ENCODE measurements at places on chromosomes 4 and X.

- no peak for DNase-seq
Observed at GRCh38 chr4:2761035-2761923, 5.1 kb upstream of the TNIP2 start.

GRCh38 chr4:184450743-184451535, 23.4 kb downstream of the IRF2 start:
- no peak for DNase-seq

DNA sequence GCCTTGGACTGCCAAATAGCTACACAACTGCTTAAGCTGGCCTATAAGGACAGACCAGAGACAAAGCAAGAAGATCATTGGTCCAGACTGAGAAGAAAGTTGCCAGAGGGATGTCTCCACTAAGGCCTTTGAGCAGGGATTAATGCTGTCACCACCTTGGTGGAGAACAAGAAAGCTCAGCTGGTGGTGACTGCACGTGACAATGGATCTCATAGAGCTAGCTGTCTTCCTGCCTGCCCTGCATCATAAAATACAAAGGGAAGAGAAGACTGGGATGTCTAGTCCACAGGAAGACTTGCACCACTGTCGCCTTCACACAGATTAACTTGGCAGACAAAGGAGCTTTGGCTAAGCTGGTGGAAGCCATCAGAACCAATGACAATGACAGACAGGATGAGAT, 40.5 kb upstream of the FAM120C start:
- no peak for DNase-seq

DNA sequence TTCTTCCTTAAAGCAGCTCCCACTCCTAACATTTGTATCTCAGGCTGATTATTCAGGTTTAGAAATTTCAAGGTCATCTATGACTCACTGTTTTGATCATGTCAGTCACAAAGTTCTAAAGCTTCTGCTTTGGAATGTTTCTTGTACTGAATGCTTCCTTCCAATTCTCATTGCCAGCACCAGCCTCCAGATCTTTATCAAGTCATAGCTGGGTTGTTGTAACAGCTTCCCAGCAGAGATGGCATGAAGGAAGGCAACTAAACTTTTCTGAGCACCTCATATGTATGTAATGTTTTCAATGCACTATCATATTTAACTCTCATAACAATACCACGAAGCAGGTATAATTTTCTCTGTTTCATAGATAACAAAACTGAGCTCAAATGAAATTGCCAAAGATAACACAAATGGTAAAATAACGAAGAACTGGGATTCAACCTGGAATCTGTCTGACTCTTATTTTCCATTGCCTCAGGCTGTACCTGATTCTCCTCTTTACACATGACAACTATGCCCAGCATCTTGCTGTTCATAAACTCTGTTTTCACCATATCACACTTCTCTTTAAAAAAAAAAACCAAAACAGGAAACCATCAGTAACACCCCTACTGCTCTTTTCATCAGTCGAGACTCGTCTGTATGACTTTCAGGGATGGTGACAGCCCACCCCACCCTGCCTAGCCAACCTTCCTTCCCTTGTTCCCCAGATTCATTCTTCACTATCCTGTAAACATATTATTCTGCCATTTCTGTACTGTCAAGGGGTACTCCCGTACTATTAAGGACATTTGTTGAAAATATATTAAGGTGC, 13.4 kb downstream of the TRPC3 start:
- no peak for DNase-seq

GRCh38 chr4:7194251-7195140, 2.2 kb downstream of the SORCS2 start:
- no peak for DNase-seq

- no peak for DNase-seq
Observed at GRCh38 chrX:133550665-133551485, 135.6 kb upstream of the GPC4 start.

DNA sequence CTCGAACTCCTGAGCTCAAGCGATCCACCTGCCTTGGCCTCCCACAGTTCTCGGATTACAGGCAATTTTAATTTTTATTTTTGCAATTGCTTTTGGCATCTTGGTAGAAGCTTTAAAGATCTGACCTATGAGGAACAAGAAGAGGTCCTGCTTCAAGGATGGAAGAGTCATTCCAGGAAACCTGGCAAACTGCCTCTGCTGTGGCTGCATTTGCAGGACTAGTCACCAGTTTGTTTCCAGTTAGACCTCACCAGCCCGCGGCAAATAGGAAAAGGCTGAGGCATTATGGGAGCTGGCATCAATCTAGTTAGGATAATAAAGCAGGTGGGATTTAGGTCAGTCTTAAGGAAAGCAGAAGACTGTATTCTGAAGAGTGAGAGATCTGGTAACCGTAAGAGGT, 51.9 kb upstream of the LAS1L start:
- no peak for DNase-seq

GRCh38 chr4:1899149-1900086, 28.2 kb downstream of the NSD2 start:
- peak; percentile 41 for DNase-seq

- no peak for DNase-seq
Observed at GRCh38 chrX:29617725-29618124, 597.6 kb upstream of the MAGEB2 start.

GRCh38 chrX:56726605-56727004, 2.4 kb upstream of the NBDY start:
- DNase-seq, result no peak

GRCh38 chr4:2083116-2083825, 24.1 kb downstream of the NAT8L start:
- DNase-seq, result no peak

- DNase-seq, result no peak
Observed at GRCh38 chrX:66046612-66047235, 6.8 kb upstream of the VSIG4 start.

- DNase-seq, result no peak
Observed at GRCh38 chr4:148405161-148405893, 36.9 kb downstream of the NR3C2 start.

DNA sequence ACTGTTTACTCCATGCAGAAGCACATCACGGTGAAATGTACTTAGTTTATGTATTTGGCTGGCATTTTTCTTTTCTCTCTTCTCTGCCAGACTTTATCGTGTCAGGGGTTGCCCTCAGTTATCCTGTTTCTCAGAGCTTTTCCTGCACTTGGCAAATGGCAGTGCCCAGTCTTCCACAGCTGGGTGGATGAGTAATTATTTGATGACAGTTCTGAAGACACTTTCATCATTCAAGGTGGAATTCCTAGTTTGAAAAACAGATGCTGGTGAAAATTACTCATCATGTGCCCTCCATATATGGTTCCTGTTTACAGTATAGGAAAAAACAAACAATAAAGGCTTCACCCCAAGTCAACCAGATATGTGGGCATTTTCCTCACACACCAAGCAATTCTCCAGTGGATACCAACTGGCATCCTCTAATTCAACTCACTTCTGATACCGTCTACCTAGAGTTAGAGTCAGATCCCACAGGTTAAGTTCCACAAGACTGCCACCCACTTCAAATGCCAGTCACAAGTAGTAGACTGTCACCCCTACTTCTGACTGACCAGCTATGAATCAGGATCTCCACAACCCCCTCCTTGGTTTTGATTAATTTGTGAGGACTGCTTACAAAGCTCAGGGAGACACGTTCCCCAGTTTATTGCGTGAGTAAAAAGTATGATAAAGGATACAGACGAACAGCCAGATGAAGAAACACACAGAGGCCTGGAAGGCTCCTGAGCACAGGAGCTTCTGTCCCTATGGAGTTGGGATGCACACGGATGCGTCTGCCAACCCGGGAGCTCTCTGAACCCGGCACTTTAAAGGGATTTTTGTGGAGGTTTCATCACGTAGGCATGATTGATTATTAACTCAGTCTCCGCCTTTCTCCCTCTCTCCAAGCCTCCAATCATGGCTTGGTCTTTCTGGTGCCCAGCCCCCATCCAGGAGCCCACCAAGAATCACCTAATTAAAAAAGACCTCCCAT, 72.9 kb downstream of the CLDN34 start:
- no peak for DNase-seq

GRCh38 chrX:10414156-10414824, 206.1 kb downstream of the MID1 start:
- DNase-seq, result no peak

DNA sequence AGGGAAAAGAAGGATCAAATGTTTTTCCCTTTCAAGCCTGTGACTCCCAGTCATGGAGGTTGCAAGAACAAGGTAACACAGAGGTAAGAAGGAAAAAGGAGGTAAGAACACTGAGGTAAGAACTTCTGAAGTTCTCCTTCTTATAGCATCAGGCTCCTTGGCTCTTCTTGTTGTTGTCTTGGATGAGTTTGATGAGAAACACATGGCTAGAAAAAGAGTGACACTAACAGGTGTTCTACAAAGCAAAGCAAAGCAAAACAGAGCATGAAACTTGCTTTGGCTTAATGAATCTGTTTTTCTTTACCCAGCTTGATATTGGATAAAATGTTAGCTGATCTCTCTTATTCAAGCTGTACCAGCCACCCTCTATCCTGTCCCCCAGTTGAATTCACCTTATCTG, 231.2 kb upstream of the F9 start:
- DNase-seq, result no peak

- no peak for DNase-seq
Observed at GRCh38 chrX:54695816-54696487, 102.1 kb downstream of the ITIH6 start.

DNA sequence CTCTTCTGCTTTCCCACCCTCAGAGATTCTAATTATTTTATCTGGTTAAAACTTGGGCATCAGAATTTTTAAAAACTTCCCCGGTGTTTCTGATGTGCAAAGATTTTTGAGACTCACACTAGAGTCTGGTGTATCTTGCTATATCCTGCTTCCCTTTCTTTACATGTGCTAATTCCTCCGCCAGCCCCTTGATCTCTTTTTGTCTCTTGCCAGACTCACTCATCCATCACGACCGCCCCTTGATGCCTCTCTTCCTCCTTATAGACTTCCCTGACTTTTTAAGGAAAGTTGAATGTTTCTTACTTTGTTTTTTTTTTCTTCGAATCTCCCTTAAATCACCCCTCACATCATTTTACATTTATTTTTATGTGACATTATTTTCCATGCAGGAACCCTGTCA, 274.9 kb upstream of the PITX2 start:
- no peak for DNase-seq

GRCh38 chr4:174332741-174333493, 49.2 kb downstream of the CEP44 start:
- no peak for DNase-seq

GRCh38 chrX:134315866-134316265, 78.9 kb downstream of the CCDC160 start:
- DNase-seq, result no peak

- no peak for DNase-seq
Observed at GRCh38 chr4:106809076-106809475, 227.0 kb downstream of the DKK2 start.

- no peak for DNase-seq
Observed at GRCh38 chr4:185290018-185290607, 80.7 kb downstream of the SNX25 start.

DNA sequence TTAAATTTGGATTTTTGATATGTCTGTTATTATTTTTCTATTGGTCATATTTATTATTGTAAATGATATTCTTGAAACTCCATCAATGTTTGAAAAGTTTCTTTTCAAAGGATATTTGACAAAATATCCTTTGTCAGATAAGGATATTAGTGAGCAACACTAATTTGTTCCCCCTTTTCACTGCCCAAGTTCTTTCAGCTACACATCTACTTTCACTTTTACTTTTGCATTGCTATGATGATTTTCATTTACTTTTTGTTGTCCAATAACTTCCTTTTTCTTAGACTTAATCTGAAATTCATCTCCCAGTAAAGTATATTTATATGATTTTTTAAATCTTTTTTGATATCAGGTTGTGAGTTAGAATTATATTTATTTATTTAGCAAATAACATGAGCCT, 542.3 kb upstream of the ADGRL3 start:
- no peak for DNase-seq

GRCh38 chr4:36399762-36400353, 118.4 kb downstream of the DTHD1 start:
- peak; percentile 9 for DNase-seq

GRCh38 chr4:187294861-187295260, 571.2 kb upstream of the FAT1 start:
- DNase-seq, result no peak

GRCh38 chr4:54315561-54316538, 86.8 kb downstream of the PDGFRA start:
- no peak for DNase-seq

DNA sequence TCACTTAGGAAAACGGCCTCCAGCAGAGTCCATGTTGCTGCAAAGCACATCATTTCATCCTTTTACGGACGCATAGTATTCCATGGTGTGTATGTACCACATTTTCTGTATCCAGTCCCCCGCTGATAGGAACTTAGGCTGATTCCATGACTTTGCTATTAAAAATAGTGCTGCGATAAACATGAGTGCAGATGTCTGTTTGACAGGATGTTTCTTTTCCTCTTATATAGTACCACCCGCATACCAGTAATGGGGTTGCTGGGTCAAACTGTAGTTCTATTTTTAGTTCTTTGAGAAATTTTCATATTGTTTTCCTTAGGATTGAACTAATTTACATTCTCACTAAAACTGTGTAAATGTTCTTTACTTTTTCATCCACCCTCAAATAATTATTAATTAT, 50.5 kb downstream of the VEGFC start:
- DNase-seq, result no peak

- DNase-seq, result no peak
Observed at GRCh38 chrX:49270249-49270921, 792 bp downstream of the PPP1R3F start.

DNA sequence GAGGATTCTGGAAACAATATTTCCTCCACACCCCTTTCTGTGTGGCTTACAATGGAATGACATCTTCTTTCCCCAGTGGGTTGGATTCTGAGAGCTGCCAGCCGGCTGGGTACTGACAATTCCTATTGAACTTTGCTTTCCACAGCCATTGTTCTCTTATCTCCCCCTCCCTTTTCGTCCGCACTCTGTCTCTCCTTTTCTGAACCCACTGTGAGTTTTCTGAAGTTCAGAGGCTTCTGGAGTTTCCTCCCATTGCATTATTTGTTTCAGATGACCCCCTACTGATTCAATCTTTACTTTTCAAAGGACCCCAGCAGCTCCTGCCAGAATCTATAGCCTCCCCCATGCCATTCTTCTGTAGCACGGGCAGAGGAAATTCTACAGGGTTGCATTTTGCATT, 10.4 kb downstream of the SMPX start:
- no peak for DNase-seq

DNA sequence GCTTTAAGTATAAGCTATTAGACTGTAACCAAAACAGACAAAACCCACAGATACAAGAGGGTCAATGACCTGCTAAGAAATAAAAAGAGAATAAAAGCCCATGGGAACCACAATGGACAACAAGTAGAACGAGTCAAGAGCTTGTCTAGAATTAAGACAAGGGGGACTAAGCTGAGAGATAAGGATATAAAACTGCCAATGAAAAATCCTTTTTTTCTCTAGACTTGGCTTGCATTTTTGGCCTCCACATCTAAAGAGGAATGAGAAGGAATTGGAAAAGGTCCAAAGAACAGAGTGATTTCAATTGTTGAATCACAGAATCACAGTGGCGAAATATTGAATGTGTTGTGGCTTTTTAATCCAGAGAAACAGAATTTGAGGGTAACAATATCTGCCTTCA, 135.7 kb downstream of the QDPR start:
- DNase-seq, result no peak

GRCh38 chrX:123962006-123962467, 531 bp downstream of the STAG2 start:
- no peak for DNase-seq

- DNase-seq, result no peak
Observed at GRCh38 chr4:185541251-185541727, 6.0 kb upstream of the PDLIM3 start.

- DNase-seq, result no peak
Observed at GRCh38 chr4:168021666-168022065, 70.7 kb upstream of the ANXA10 start.
